ENCODE measurements at places on chromosomes 2 and 18.
A peak's percentile ranks its signal among the peaks of the same experiment; 100 is the strongest.

- DNase-seq = no peak
These were observed 11.2 kb downstream of the CFAP210 start for GRCh38 chr2:169683054-169683424.

DNA sequence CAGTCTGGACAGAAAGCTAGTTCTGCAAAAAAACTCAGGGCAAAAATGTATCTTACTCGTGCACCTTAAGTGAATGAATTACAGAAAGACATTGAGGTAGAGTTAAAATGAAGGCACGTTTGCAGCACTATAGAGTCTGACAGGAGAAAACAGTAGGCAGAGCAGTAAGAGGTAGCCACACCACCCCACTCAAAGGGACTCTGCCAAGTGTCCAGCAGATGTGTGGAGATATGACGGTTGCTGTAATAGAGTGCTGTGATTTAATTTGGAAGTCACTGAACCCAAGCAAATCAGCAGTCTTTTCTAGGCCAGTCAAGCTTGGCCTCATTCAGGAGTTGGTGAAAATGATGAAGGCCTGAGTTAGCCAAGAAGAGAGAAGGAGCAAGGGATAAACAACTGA, 464.4 kb downstream of the PTPRM start:
- DNase-seq = no peak

- DNase-seq = no peak
These were observed 268.8 kb upstream of the SPRED2 start for GRCh38 chr2:65701191-65701590.

GRCh38 chr2:14866736-14867352, 234.3 kb downstream of the LRATD1 start:
- no peak for DNase-seq

DNA sequence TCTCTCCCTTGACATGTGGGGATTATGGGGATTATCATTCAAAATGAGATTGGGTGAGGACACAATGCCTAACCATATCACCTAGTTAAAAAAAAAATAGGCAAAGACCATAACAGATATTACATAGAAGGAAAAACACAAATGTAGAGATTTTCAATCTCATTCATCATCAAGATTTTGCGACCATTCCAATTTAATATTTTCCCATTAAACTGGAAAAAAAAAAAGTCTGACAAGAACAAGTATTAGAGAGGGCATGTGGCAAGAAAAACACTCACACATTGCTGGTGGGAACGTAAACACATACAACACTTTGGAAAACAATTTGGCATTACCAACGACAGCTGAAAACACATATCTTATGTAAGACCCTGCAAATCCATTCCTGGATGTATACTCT, 71.0 kb upstream of the MYCN start:
- no peak for DNase-seq

GRCh38 chr2:205758500-205758899, 76.2 kb downstream of the NRP2 start:
- DNase-seq = no peak

DNA sequence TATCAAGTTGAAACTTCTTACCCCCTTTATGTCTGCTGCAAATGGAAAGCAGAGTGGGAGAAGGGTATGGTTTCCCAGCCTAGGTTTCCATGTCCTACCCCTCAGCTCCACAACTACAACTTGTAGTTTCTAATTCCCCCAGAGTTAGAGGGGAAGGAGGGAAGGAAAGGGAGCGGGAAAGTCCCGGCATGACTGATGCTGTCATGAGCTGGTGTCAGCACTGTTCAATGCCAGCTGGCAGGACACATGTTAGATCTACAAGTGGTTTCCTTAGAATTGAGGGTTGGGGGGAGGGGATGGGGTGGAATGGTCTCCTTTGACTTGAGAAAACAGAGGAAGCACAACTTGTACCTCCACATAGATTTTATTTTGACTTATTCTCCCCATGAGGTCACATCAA, 194.0 kb downstream of the MBD2 start:
- no peak for DNase-seq

DNA sequence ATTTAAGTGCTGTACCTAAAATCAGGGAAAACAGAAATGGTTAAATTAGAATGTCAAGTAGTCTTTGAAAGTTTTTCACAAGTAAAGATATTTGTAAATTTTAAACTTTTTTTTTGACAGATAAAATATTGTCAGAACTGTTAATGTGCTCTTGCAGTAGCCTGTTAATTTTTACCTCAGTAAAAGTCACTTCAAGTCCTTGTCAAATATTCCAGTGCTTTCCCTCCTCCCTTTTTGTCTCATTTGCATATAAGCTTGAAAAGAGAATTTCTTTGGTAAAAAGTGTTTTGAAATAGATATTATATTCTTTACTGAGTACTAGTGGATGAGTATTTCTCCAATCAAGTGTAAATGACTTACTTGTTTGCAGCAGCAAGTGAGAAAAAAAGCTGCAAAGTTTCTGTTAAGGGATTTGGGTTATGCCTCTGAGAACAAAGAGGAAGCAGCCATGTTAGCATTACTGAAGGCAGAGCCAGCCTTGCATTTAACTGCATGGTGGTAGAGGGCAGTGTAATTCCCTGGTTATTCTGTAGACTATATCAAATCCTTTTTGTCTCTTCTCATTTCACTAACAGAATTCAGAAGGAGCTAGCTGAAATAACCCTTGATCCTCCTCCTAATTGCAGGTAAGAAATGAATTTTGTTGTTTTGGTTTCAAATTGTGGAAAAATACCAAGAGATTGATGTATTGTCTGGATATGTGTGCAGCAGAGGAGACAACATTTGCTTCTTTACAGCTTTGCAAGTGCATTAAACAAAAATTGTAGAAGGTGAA, 3.2 kb downstream of the UBE2E3 start:
- DNase-seq = peak; percentile 93

- no peak for DNase-seq
These were observed 11.6 kb downstream of the TMX3 start for GRCh38 chr18:68703326-68703725.

DNA sequence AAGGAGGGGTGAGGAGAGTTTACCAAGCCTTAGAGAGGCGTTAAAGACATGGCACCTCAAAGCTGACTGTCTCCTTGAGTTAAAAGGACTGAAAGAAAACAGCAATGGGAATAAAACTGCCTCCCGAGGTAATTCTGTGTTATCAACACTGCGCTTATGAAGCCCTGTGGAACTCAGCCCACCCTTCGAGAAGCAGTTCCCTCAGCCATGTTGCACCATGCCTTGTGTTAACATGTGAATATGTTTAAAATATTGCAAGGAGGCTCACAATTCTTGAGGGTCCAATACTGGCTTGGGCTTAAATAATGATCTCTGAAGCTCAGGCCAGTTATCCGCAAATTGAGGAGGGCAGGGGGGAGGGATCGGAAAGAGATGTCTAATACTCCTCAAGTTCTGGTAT, 14.7 kb downstream of the KLF7 start:
- DNase-seq = no peak

DNA sequence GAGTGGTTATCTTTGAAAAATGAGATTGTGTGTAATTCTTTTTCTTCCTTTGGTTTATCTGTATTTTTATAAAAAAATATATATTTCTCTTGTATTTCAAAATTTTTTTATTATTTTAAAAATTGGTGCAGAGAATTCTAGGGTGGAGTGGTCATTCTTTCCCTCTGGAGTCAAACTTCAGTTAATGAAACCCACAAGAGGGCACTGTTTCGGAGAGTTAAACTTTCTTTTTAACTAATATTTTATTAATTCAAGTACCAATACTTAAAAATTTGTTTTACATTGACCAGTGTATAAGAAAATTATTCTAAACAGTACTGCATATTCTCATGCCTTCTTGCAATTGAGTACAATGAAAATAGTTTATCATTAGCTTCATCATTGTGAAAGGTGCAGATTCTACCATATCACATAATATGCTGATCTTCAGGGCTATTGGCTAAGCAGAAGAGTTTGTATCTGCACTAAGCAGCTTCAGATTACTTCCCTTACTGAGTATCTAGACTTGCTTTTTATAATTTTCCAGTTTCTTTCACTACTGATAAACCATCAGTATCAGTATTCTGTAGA, 50.1 kb downstream of the HS1BP3 start:
- peak; percentile 8 for DNase-seq

- DNase-seq = no peak
These were observed 32.1 kb downstream of the PLEKHM3 start for GRCh38 chr2:207993151-207993763.

DNA sequence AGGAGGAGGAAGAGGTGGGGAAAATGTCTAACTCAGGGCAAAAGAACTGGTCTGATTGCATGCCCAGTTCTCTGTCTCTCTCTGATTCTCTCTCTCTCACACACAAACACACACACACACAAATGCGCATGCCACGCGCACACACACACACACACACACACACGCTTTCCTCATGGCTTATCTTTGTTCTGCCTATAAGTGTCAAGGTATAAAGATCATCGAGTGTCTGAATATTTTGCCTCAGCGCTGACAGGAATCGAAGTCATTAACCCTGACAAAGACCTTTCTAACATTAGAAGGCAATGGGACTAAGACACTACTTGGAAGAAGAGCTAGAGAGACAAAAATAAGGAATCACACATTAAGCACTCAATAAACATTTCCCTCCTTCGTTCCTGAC, 497.1 kb upstream of the KLHL29 start:
- DNase-seq = no peak

DNA sequence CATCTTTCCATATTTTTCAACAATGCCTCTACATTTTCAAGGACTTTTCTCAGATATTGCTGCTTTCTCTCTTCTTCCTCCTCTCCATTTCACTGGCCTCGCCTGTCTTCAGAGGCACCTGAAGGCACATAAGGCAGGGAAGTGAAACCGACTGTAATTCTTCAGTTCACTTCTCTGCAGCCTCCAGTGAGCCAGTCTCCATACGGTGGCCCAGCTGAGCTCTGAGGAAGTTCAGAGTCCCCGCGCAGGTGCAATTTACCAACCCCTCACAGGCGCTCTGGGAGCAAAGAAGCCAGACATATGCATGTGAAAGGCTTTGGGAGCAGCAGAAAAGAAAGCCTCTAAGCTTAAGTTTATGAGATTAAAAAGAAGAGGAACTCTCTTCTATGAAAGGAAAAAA, 12.4 kb downstream of the KLHL14 start:
- DNase-seq = no peak

DNA sequence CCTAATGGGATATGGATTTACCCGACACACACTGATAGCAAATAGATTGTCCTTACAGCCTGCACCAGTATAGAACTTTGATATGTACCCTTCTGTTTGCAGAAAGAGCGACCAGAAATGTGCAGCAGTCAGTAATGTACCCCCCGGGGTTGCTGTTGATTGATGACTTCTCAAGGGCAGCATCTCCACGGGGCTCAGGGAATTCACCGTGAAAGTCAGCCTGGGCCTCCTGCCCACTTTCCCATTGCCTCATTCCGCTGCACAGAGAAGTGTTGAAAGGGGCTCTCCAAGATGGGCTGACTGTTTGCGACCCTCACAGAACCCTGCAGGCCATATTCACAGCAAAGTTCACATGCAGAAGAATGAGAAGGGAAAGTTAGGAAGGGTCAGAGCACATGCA, 241.3 kb downstream of the PRKCE start:
- DNase-seq = no peak

DNA sequence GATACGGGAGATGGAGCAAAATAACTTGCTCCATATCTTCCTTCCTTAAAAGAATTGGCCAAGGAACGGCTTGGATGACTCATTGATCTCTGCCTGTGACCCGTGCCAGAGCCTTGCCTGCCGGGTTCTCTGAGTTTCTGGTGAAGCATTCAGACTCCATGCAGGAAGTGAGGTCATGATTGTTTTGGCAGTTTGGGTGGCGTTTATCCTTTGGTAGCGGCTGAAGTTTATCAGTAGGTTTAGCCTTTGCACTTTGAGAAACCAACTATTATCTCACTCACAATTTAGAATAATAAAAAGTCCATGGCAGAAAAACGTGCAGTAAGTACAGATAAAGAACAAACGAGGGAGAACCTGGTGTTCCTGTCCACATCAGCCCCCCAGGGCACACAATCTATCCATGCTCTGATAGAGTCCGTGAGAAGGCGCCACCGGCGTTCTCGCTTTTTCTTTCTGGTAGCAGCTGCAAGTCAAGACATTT, 15.0 kb upstream of the CTAGE1 start:
- DNase-seq = no peak

DNA sequence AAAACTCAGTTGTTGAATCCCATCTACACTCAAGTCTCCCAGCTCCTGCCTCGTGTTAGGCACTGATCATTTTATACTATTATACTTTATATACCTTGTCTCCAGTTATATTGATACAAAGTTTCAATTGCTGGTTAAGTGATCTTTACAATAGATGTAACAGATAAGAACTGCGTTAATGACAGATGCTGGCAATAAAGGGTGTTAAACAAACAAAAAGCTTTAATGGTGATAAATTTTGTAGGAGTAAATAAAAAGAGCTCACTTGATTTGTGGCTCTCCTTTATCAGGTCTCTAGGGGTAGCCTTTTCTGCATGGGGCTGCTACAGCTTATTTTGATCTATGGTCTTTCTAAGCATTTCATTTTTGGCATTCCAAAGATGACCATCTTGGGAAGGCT, 106.9 kb upstream of the GAREM1 start:
- DNase-seq = no peak

GRCh38 chr2:15806801-15807417, 133.4 kb upstream of the MYCN start:
- no peak for DNase-seq

- DNase-seq = no peak
These were observed 69.7 kb downstream of the DCC start for GRCh38 chr18:52409727-52410126.

GRCh38 chr2:168494190-168494711, 38.2 kb downstream of the CERS6 start:
- peak; percentile 85 for DNase-seq

- no peak for DNase-seq
These were observed 90.6 kb upstream of the WDR75 start for GRCh38 chr2:189350540-189351209.

DNA sequence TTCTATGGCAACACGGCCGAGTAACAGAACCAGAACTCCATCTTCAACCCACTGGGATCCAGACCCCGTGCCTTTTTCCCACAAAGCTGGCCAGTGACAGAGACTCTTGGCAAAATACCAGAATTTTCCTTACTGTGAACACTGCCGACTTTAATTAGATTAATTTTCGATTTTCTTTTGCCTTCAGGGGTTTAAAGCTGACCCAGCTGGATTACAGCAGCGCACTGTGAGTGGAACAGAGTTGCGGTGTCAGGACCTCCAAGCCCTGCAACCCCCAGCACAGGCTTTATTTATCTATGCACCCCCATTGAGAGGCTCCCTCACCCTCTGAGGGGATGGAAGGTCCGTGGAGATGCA, 36.4 kb downstream of the CTIF start:
- no peak for DNase-seq

DNA sequence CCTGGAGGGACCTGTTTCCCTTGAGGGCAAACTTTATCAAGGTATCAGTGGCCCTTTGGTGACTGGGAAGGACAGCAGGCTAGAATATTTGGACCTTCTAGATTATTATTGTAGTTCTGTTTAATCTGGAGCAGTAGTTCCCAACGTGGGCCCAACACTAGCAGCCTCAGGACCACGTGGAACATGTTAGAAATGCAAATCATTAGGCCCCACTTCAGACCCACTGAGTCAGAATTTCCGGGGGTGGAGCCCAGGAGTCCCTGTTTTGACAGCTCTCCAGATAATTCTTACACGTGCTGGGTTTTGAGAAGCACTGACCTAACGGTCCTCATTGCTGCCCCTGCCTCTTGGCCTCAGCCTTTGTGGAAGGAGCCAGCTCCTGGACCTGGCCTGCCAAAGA, 25.5 kb upstream of the DYNC2LI1 start:
- DNase-seq = no peak

Measured in Kasumi-1 (cell line).